ENCODE measurements at places on chromosomes 2 and 18. TPM values are rescaled to one million over a fixed set of nuclear protein-coding genes. Genes with fewer than 3 reads are reported as not detected.

The SH3RF3 gene
- total RNA-seq = 61.7 TPM

- DNase-seq = no peak
Measured at GRCh38 chr18:59606193-59607077, 90.8 kb downstream of the CCBE1 start.

DNA sequence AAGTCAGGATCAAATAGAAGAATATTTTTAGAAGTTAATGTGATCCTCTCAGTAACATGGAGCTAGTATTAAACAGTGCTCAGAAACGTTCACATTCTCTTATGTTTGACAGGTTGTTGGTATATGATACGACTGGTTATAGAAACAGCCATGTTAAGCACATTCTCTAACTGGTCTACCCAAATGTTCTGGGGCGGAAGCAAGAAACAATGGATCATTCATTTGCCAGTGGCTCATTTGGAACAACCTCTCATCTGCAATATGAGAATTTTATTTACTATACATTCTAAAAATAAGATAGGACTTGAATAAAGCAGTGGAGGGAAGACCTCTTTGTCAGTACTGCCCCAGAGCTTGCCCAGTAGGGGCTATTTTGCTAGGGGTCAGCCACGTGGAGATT, 167.1 kb upstream of the FAM98A start:
- no peak for DNase-seq

DNA sequence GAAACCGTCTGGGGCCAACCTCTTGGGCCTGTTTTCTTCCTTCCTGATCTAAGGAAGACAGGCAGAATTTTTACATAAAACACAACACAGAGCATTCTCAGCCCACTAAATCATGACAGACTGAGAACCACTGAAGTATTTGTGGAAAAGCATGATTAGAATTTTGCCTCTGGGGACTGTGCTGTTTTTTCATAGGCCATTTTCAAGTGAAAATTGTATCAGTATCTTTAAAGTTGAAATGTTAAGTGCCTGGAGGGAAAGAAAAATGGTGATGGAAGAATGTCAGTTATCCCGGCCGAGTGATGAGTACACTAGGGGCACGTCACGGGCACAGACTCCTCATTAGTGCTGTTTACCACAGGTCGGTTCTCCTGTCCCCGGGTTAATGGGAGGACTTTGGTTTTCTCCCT, 36.9 kb downstream of the EHD3 start:
- no peak for DNase-seq

GRCh38 chr18:48953104-48953706, 2.4 kb upstream of the SMAD7 start:
- no peak for DNase-seq

DNA sequence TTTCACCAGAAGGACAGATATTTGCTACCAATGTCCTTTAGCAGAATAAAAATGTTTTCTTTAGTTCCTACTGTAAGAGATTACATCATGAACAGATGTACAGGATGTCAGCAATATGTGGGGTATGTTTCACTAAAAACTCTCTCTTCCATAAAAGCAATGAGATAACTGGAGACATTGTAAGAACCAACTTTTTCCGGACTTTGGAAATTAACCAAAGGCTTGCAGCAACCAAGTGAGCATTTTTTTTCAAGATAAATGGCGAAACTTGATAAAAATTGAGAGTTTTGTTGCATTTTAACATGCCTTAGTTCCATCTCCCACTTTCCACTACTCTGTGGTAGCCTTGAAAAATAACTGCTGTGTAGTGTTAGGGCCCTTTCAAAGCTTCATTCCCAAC, 429.8 kb upstream of the CDH2 start:
- no peak for DNase-seq

DNA sequence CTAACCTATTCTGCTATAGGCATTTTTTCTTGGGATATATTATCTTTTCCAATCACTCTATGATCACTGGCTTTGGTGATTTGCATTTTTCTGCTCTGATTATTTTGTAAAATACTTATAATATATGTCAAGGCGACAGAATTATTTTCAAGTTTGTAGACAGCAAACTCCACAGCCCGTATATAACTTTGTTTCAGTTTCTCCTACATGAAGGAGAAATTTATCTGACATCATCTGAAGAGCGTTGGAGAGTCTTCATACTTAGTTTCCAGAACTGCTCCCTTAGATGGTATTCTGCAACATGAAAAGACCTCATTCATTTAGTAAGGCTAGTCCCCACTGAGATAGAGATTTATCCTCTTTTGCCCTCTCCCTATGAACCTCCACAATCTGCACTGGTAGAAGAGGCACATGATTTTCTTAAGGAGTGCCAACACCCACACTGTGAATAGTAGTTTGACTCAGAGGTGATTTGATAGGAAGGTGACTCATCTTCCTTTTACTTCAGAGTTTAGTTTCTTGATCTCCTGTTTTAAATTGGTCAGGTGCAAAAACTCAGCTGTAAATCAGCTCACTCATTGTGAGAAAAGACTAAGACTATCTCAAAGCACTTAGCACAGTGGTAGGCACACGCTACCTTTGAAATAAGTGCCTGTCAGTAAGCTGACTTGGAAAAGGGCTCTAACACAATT, 1848.6 kb upstream of the CELF4 start:
- no peak for DNase-seq

DNA sequence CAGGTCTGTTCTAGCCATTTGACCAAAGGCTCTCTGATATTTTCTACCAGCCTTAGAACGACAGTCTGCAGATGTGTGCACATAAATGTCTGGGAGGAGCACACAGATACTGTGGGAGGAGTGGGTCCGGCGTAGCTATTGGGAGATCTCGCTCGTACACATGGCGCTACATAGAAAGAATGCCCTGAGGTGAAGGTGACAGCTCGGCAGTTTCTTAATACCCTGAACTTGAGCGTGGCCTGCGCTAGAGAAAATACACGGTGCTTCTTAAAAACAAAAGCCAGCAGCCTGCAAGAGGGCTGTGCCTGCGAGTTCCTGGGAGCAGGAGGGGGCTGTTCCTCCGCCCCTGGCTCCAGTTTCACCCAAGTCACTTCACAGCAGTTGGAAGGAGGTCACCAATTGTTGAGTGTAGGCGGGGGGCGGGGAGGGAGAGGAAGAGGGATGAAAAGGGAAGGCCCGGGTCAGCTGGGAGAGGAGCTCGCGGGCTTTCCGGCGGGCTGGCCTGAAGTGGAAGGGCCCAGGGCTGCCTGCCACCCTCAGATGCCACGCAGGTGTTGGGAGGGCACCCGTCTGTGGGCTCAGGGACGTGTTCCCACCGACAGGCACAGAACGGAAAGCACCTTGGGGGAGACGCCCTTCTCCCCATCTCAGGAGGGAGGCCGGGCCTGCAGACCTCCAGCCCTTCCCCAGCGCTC, 124.7 kb upstream of the ZNF516 start:
- peak; percentile 28 for DNase-seq
